Stimulated activated effector memory CD8-positive, alpha-beta T cell treated with anti-CD3 and anti-CD28 coated beads, Interleukin-12 subunit alpha, Interleukin-12 subunit beta, amount 100 ng/mL, for 72 hours (primary cell): ENCODE measurements at places on chromosomes 5 and 9.

DNA sequence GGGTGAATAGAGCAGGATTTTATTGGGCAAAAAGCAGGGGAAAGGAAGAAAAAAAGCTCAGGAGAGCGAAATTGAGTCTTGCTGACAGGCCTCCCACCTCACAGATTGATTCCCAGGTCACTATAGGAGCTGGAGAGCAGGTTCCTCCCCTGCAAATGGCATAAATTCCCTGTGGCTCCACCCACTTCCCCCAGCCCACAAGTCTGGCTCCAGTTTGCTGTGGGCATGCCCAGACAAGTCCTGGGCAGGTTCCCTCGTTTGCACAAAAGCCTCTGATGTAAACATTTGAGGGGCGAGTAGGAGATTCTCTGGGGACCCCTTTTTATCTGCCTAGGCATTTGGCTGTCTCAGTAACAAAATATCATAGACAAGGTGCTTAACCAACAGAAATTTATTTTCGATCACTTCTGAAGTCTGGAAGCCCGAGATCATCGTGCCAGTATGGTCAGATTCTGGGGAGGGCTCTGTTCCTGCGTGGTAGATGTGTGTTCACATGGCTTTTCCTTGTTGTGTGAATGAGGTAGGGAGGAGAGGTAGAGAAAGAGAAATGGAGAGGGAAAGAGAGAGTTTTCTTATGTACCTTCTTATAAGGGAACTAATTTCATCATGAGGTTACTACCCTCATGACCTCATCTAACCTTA is 614.5 kb downstream of the MAT2B start:
- no peak for DNase-seq

DNA sequence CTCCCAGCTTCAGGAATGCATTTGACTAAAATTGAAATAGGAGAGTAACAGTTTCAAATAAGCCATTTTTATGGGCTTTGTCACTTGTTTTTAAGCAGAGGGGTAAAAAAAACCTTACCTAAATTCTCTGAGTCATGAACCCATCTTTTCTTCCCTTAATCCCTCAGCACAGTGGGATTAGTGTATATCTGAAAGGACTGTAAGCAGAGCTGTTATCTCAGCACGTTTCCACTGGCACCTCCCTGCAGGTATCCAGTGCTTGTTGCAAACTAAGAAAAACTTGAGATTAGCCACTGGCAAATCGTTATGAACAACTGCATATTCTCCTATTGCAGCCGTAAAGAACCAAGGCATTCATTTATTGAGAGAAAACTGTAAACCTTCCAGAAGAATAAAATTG is 872.7 kb downstream of the EFNA5 start:
- no peak for DNase-seq

- no peak for DNase-seq
These were observed 83.4 kb upstream of the CTSL start for GRCh38 chr9:87642330-87643106.

GRCh38 chr5:76546497-76547102 is 76.6 kb downstream of the F2RL2 start:
- DNase-seq = no peak

GRCh38 chr9:126853667-126854066 is 6.8 kb upstream of the ZBTB34 start:
- DNase-seq = no peak

- no peak for DNase-seq
These were observed 45.3 kb downstream of the PRRC2B start for GRCh38 chr9:131439224-131439623.

- DNase-seq = no peak
These were observed 434.6 kb downstream of the ENC1 start for GRCh38 chr5:74205767-74206578.

DNA sequence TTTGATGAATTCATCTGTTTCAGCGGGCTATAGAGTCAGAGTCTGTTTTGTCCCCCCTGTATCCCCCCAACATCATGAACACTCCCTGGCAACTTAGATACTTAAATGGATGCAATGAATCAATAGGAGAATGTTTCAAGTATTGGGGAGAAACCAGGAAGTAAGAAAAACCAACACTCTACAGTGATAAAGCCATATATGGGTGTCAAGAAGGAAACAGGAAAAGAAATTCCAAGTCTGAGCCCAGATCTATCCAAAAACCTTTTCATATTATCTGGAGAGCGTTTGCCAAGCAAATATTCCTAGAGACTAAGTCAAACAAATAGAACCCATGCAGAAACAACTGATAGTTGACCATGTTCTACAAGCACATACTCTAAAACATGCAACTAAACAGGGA is 2.3 kb upstream of the GNAQ start:
- no peak for DNase-seq
